Activated T-helper 17 cell treated with anti-CD3 and anti-CD28 coated beads, Interleukin-2, amount 50 U/mL, for 72 hours (primary cell): ENCODE measurements at places on chromosomes 2 and 18.

DNA sequence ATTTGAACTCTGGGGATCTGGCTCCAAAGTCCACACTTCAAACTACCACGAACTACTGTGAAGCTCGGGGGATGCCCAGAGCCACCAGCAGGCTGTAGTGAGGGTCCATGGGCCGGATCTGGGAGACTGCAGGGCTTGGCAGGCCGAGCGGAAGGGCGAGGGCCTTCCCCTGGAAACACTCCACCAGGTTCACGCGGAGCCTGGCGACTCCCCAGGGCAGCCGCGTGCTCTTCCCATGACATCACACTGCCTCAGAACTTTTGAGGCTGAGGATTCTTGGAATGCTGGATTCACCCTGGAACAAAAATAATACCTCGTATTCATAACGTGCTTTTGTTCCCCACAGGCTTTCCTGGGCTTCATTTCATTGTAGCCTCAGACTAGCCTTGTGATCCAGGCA lies 201.0 kb downstream of the SMAD7 start:
- H3K27me3 ChIP-seq = no peaks in the 10 kb centered on the region
- H3K4me1 ChIP-seq = no peaks in the 10 kb centered on the region
- H3K27ac ChIP-seq = no peak overlapping the region

- no peak for ATAC-seq
- no peak overlapping the region for H3K27ac ChIP-seq
- H3K27me3 ChIP-seq = no peaks in the 10 kb centered on the region
Observed at GRCh38 chr2:138101718-138102117, 137.4 kb downstream of the HNMT start.

DNA sequence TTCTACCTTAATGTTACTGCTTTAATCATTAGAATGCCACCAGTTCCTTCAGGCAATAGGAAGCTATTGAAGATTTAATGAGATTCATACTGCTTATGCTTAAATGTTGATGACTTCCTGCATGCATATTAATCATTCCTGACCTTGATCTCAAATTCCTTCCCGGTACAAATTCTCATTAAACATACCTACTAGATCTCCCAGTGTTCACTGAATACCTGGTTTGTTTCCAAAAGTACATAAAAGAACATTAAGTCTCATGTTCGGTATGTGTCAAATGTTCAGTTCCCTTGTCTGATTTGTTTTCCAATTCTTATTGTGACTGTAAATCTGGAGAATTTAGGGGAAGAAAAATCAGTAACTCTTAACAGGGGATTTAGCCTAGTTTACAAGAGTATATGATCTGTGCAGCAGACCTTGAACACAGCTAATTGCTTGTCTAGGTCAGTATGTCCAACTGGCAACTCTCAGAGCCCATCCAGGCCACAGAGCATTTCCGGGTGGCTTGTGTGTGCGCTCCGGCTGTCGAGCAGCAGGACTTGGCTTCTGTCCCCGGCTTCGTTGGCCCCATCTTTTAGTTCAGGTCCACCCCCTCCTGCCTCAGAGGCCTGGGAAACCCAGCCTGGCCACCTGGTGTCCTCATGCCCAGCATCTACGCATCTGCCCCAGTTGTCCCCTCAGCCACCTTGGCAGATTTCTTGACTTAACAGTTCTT lies 13.1 kb downstream of the METAP1D start:
- no peak overlapping the region for H3K27ac ChIP-seq
- H3K4me1 ChIP-seq = peaks cover 13% of the 10 kb centered on the region
- no peak overlapping the region for H3K4me3 ChIP-seq

DNA sequence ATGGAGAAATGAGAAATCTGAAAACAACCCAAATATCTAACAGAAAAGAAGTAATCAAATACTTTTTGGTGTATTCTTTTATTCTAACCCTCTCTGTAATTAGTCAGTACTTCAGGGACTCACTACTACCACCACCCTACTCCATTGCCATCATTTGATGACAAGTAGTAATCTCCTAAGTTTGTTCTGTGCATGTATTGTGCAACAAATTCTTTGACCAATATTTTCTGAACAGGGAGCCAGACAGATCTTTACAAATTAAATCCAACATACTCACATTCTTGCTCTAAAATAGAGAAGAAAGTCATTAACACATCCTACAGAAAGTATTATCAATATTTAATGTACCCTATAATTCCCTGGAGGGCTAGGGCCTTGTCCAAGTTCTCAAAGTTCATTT lies 1416.4 kb downstream of the DSC3 start:
- no peak for ATAC-seq
- no peak overlapping the region for H3K27ac ChIP-seq
- H3K36me3 ChIP-seq = no peaks in the 10 kb centered on the region
- no peaks in the 10 kb centered on the region for H3K4me1 ChIP-seq
- no peaks in the 10 kb centered on the region for H3K27me3 ChIP-seq

DNA sequence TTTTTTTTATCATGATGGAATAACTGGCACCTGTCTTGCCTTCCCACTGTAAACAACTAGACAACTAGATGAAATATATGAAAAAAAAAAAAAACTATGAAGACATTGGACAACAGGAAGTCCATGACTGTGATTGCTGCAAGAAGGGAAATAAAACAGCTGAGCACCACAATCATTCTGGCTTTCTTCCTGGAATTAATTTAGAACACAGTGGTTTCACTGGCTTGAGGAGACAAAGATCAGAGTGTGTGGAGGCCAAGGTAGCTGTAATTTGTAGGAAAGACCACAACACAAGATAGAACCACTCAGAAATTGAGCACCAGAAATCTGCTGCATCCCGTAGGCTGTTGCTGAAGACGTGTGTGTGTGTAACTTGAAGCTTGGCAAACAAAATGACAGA lies 121.1 kb upstream of the PID1 start:
- H3K27me3 ChIP-seq = peaks cover 4% of the 10 kb centered on the region
- H3K36me3 ChIP-seq = no peaks in the 10 kb centered on the region
- ATAC-seq = no peak
- H3K27ac ChIP-seq = no peak overlapping the region

- H3K4me1 ChIP-seq = no peaks in the 10 kb centered on the region
- no peak for ATAC-seq
- H3K27me3 ChIP-seq = peaks cover 7% of the 10 kb centered on the region
- no peak overlapping the region for H3K27ac ChIP-seq
Observed at GRCh38 chr2:67346718-67347407, 50.3 kb upstream of the ETAA1 start.

DNA sequence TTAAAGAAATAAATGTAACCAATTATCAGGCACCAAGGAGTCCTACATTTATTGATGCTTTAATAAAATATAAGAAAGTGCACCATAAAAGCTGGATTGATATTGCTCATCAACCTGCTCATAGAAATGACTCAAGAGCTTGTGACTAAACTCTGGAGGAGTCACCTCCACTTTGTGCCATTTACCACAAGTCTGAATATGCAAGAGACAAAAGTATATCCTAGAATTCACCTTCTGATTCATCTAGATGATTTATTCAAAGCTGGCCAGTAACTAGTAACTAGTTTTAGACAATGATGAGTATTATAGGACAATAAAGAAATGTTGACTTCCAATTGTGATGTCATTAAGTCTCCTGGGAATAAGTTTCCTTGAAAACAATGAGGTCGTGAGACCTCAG lies 146.0 kb upstream of the SOX11 start:
- no peak overlapping the region for H3K27ac ChIP-seq
- H3K4me3 ChIP-seq = no peak overlapping the region
- H3K27me3 ChIP-seq = no peaks in the 10 kb centered on the region

DNA sequence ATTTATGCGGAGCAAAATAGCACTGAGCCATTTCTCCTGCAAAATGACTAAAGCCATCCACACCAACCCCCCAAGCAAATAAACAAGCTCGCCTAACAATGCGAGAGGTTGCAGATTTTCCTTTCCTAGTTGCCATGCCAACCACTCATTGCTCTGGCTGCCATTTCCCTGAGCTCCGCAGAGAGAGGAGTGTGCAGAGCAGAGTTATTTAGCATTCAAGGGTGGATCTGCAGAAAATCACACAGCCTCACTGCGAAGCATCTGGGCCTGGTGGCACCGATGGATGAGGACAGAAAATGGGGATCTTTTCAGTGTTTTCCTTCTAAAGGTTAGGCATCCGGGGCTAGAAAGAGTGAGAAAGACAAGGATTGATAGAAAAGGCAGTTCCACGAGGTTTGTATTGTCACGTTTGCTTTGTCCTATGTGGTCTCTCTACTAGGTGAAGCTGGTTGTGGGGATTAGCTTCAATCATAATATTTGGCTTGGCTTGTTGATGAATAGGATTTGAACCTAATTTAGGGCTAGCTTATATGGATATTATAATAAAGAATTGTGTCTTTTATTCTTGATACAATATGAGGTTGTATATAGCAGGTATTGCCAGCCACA lies 110.2 kb upstream of the UNC80 start:
- no peak for ATAC-seq
- H3K36me3 ChIP-seq = no peaks in the 10 kb centered on the region
- H3K27me3 ChIP-seq = peaks cover 2% of the 10 kb centered on the region
- H3K4me1 ChIP-seq = no peaks in the 10 kb centered on the region

GRCh38 chr18:12543697-12544096 lies 114.2 kb downstream of the SPIRE1 start:
- H3K4me1 ChIP-seq = no peaks in the 10 kb centered on the region
- peak; percentile 52 for ATAC-seq

DNA sequence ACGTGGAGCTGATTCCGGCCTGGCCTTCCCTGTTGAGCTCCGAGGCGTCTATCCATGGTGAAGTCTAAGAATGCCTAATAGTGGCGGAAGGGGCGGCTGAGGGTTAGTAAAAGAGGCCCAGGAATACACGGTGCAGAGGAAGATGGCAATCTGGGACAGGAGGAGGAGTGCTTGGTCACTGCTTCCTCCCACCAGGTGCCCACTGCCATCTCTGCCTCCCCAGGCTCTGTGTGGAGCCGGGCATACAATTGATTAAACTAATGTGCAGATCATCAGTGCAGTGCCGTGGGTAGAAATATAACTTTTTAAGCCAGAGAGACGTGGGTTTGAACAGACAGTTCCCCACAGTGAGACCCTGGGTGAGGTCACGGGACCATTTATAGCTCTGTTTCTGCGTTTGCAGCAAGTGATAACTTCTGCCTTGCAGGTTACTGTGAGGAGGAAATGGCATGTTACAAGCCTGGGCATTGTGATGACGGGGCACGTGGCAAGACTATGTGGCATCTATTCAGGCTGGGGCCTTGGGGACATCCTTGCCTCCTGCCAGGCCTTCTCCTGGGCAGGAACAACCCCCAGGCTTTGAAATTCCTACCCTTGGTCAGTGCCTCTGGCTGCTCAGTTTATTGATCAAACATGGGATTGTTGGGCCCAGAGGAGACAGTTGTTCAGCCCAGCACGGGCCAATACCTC lies 204.9 kb downstream of the ASB1 start:
- H3K4me1 ChIP-seq = no peaks in the 10 kb centered on the region
- peaks cover 5% of the 10 kb centered on the region for H3K27me3 ChIP-seq
- H3K4me3 ChIP-seq = no peak overlapping the region
- H3K27ac ChIP-seq = no peak overlapping the region
- no peaks in the 10 kb centered on the region for H3K36me3 ChIP-seq

DNA sequence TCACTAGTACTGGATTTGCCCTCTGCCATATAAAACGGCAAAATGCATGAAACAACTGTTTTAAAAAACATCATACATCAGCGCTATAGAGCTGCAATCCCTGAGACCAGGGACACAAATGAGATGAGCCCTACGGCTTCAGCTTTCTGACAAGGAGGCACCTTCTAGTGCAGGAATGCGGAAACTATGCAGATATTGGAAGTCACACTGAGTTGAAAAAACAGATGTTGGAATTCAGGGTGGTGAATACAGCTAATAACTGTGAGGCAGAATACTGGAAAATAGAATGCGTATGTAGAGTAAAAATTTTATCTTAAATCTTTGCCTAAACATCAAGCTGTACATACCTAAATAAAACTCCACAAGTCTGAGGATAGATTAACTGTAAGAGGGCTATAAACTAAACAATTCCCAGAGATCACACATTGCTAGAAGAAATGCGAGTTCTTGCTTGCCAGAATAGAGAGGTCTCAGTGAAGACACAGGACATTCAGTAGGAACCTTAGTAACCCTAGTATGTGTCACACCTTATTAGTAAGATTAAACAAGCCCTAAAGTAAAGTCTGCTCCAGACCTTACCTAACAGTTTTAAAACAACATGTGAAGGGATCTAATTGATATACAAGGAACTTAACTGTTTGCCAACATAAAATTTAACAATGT lies 541.4 kb upstream of the DDX18 start:
- H3K4me1 ChIP-seq = no peaks in the 10 kb centered on the region
- ATAC-seq = no peak
- H3K27ac ChIP-seq = no peak overlapping the region
- no peaks in the 10 kb centered on the region for H3K36me3 ChIP-seq
- H3K27me3 ChIP-seq = no peaks in the 10 kb centered on the region
- H3K4me3 ChIP-seq = no peak overlapping the region

GRCh38 chr2:205766779-205767359 lies 84.6 kb downstream of the NRP2 start:
- H3K4me1 ChIP-seq = no peaks in the 10 kb centered on the region
- no peak overlapping the region for H3K4me3 ChIP-seq
- ATAC-seq = no peak
- H3K36me3 ChIP-seq = no peaks in the 10 kb centered on the region
- no peak overlapping the region for H3K27ac ChIP-seq

DNA sequence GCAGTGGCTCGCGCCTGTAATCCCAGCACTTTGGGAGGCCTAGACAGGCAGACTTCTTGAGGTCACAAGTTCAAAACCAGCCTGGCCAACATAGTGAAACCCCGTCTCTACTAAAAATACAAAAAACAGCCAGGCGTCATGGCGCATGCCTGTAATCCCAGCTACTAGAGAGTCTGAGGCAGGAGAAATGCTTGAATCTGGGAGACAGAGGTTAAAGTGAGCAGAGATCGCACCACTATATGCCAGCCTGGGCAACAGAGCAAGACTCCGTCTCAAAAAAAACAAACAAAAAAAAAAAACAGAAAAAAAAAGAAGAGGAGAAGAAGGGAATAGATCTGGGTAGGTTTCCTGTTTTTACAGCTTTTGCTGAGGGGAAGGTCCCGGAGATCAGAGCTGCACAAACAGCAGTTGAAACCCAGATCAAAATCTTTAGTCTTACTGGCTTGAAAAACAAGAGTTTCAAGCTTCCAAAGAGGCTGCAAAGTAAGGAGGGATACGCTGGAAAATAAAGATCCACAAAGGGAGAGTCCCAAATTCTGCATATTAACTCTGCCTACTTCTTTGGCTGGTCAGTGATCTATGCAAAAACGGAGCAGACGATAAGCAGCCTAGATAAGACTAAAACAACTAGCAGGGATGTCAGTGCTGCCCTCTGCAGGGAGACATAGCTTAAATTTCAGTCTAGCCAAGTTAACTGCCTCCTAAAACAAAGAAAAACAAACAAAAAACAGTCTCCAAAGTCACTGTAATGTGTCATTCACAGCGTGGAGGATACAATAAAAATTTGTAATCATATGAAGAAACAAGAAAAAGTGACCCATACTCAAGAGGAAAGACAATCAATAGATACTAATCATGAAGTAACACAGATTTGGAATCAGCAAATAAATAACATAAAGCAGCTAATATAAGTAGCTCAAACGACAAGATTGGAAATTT lies 74.1 kb downstream of the TLK1 start:
- peaks cover 44% of the 10 kb centered on the region for H3K4me1 ChIP-seq
- H3K27me3 ChIP-seq = no peaks in the 10 kb centered on the region
- H3K36me3 ChIP-seq = peaks cover 17% of the 10 kb centered on the region

- H3K4me3 ChIP-seq = no peak overlapping the region
- ATAC-seq = no peak
- H3K4me1 ChIP-seq = peaks cover 12% of the 10 kb centered on the region
- no peaks in the 10 kb centered on the region for H3K27me3 ChIP-seq
Observed at GRCh38 chr2:70003093-70003830, 41.8 kb upstream of the ASPRV1 start.

GRCh38 chr18:13810950-13811485 lies 12.9 kb upstream of the MC5R start:
- ATAC-seq = no peak
- H3K27ac ChIP-seq = no peak overlapping the region
- H3K36me3 ChIP-seq = no peaks in the 10 kb centered on the region
- no peak overlapping the region for H3K4me3 ChIP-seq
- peaks cover 16% of the 10 kb centered on the region for H3K27me3 ChIP-seq
